ENCODE measurements at places on chromosomes 5 and 9.
A peak's percentile ranks its signal among the peaks of the same experiment; 100 is the strongest.

GRCh38 chr9:27614551-27614950 is 41.3 kb upstream of the C9orf72 start:
- no peak for DNase-seq

- peak; percentile 55 for DNase-seq
Observed at GRCh38 chr5:135204151-135204600, 170.1 kb upstream of the PITX1 start.

DNA sequence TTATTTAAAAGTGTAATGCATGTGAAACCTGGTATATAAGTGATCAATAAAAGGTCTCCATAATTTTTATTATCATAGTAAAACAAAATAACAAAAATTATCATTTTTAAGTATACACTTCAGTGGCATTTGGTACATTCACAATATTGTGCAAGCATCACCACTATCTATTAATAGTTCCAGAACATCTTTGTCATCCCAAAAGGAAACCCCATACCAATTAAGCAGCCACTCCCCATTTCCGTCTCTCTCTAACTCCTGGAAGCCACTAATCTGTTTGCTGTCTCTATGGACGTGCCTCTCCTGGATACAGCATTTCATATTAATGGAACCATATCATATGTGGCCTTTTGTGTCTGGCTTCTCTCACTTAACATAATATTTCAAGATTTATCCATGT is 7.6 kb downstream of the OLFML2A start:
- peak; percentile 79 for DNase-seq

GRCh38 chr9:80651044-80651443 is 1038.3 kb downstream of the TLE1 start:
- peak; percentile 53 for DNase-seq

DNA sequence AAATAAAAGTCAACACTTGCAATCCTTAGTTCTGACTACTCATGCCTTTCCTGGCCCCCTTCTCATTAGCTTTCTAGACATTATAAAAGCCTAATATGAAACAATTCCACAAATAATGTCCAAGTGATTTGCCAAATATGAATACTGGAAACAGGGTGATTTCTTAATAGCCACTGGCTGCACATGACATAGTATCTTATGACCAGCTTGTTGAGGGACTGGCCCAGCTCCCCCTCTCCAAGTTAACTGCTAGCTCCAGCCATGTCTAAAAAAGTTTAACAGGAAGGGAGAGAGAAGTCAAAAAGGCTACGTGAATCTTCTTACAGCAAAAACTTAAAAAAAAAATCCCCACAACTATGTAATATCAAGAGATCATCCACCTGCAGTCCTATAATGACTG is 1.5 kb downstream of the CERT1 start:
- peak; percentile 81 for DNase-seq

- DNase-seq = no peak
Observed at GRCh38 chr9:88221105-88221504, 82.8 kb upstream of the SPATA31C2 start.

- no peak for DNase-seq
Observed at GRCh38 chr9:95213117-95213516, 104.4 kb downstream of the FANCC start.

GRCh38 chr5:138330813-138331448 is 673 bp downstream of the CDC25C start:
- DNase-seq = peak; percentile 32

- peak; percentile 4 for DNase-seq
Observed at GRCh38 chr5:89117124-89117644, 234.2 kb upstream of the MEF2C start.

- DNase-seq = peak; percentile 40
Observed at GRCh38 chr5:140549237-140550144, 2.0 kb downstream of the EIF4EBP3 start.

DNA sequence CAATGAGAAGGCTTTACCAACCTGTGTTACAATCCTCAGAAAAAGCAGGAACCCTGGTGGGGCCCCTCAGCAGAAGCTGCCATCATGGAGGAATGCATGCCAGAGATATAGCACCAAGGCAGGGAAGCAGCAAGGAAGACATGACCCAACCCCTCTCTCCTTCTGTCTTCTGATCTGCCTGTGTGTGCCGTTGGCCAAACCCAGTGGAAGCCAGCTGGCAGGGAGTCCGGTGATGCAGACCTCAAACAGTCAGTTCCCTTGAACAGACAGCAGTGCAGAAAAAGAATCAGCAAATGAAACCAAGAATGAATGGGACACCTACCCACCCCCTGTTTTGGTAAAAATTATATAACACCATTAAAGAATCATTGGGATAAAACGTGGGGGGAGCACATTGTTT is 234.2 kb downstream of the ZNF608 start:
- DNase-seq = peak; percentile 37

DNA sequence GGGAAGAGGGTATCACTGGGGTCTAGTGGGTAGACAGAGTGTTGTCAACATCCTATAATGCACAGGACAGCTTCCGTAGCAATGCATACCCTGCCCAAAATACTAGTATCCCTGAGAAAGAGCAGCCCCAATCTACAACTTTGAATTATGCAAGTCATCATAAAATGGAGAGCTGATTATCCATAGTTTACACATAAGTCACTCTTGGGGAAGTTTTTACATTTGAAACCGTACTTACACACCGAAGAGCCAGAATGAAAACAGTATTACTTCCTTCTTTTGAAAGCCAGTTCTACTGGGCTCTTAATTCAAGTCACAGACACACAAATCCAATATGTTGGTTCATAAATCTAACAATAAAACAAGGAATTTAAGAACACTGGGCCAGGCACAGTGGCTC is 21.6 kb downstream of the RNF145 start:
- no peak for DNase-seq

- DNase-seq = no peak
Observed at GRCh38 chr9:133587051-133587450, 22.1 kb downstream of the FAM163B start.

DNA sequence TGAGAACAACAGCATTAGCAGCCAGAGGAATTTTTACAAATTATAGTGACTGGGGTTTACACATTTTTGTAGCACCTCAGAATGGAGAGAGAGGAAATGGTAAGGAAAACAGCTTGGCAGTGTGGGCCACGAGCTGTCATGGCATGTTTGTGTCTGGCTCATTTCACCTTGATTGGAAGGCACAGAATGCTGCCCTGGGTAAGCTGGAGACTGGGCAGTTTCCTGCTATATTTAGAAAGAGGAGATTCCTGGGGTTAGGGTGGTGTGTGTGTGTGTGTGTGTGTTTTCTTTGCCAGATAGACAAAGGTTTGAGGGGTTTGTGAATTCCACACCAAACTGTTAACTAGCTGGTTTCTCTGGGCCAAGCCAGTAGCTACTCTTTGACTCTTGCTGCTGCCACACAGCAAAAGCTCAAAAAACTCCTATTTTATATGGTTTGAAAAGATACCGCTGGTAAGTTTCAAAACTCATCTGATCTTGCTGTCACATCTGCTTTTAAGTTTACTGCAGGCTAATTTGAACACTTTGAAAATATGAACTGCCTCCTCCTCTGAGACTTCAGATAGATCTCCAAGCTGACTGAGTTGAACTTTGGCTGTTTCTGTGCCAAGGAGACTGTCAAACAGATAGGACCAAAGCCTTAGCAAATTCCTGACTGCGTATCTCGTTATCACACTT is 9.1 kb downstream of the ARHGAP26 start:
- DNase-seq = peak; percentile 17

DNA sequence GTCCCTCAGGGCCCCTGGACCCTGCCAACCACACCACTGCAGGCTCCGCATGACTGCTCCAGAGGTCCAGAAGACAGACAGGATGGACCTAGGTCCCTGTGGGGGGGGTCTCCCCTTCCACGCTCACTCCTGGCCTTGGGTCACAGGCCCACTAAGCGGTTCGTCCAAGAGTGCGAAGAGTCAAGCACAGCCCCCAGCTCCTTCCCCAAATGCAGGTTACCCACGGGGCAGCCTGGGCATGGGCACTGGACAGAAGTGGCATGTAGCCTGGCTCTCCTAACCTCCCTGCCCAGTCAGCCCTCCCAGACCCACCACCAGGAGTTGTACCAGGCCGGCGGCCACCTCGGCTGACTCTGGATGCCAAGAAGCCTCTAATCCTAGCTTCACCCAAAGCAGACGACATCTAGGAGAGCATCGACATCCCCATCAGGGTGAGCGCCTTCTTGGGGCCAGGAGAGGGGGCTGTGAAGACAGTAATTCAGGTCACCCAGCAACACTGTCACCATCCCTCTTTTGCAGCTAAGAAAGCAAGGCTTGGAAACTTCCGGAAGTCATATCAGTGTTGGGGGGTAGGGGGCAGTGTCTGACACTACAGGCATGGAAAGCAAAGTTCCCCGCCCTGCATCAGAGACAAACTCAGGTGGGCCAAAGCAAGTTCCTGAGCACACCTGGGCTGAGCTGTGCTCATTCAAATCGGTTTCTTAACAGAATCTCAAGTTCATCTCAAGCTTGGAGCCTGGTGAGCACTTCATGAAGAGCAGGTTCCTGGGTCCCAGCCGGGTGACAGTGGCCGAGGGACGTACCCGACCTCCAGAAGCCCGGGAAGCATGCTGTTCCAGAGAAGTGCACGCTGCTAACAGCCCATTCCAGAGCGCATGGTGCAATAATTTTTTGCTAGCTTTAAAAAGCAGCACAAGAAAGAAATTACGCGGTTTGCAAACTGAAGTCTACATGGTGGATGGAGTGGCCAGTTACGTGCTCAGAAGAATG is 68.7 kb downstream of the SEMA4D start:
- DNase-seq = no peak

DNA sequence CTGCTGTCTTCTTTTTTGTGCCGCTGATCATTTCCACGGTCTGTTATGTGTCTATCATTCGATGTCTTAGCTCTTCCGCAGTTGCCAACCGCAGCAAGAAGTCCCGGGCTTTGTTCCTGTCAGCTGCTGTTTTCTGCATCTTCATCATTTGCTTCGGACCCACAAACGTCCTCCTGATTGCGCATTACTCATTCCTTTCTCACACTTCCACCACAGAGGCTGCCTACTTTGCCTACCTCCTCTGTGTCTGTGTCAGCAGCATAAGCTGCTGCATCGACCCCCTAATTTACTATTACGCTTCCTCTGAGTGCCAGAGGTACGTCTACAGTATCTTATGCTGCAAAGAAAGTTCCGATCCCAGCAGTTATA is 17.1 kb downstream of the F2R start:
- no peak for DNase-seq

DNA sequence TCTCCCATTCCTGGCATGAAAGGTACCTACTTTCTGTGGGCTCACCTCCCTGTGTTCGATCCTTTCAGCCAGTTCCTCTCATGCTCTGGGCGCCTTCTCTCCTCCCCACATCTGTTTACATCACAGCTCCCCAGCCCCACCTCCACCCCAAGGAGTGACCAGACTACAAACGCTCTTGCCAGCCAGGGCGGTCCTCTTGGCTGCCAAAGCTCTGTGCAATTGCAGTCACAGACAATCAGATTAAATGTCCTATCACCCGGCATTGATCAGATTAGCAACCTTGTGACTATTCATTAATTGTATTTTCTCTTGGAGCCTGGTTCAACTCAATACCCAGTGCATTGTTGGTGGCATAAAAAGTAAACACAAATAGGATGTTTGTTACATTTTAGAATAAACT is 211.2 kb upstream of the TBCA start:
- no peak for DNase-seq

DNA sequence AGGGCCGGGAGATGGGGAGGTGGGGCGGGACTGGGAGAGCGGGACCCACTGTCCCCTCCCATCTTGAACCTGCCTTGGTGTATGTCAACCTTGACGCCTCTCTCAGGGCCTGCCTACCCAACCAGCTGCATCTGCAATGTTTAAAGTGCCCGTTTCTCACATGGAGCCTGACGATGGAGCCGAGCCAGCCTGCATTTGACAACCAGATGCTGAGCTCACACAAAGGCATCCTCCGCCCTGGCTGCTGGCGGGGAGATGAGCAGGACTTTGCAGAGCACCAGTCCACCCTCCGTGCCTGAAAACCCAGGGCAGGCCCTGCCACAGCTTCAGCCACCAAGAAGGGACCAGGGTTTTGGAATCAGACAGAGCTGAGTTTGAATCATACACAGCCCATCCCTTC is 141.1 kb upstream of the SMIM23 start:
- no peak for DNase-seq

DNA sequence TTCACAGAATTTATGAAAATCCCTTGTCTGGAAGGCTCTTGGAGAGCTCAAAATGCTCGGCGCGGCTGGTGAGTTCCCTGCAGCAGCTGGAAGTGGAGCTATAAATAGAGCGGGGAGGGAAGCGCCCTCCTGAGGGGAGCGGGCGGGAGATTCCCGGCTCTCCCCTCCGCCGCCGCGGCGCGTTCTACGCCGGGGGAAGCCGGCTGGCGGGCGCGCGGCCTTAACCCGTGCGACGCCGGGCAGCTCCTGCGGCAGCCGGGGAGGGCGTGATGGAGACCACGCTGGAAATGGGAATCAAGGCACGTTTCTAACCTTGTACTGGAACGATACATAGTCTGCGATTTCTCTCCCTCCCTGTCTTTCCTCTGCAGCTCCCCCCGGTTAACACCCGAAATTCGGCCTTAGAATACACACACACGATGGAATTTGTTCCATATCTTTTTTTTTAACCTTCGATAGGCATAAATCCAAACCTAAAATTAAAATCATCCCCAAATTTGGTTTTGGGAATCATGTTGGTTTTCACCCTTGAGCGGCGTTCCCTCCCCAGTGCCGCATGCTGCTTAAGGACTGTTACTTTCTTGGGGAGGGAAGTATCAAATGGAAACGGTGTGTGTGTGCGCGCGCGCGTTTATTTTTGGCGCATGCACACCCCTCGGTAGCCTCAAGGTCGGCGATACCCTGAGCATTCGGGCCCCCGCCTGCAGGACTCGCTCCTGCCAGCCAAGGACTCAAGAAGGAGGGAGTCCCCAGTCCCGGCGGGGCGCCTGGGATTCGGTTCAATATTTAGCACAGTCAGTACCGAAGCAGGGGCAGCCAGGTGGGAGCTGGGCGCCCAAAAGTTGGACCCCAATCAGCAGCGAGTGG is 306.3 kb upstream of the KCNN2 start:
- peak; percentile 48 for DNase-seq

GRCh38 chr9:116074658-116075057 is 78.9 kb upstream of the PAPPA start:
- DNase-seq = peak; percentile 32

DNA sequence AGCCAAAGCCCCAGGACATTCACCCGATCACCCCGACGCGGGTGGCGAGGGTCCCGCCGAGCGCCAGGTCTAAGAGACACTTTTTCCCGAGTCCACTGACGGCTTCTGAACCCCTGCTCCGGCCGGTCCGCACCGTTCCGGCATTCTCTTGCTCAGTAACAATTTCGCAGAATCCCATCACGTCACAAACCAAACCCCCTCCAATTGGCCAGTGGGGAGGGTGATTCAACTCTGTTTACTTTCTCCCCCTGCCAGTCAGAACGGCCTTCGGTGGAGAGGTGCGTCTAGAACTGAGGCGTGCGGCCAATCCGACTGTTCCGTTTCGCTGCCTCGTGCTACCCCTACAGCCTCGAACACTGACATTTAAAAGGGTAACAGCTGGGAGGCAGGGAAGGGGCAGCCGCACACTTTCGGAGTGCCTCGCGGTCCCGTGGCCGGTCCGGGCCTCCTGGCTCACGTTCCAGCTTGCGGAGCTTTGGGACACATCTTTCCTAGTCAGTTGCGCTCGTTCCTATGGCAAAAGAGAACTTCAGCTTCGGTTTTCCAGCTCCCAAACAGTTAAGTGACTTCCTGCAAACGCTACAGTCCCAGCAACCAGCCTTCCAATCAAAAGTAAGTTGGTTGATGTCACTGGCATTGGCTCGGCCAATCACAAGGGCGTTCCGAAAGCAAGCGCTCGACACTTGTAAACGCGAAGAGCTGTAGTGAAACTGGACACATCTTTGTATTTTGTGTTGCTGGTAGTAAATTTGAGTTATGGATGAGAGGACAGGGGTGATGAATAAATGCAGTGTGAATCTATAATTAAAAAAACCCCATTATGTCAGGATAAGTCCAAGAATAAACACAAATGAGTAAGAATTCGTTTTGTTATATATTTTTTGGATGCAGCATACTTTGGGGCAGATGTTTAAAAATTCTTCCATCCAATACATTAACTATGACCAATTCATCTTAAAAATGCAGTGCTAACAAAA is at the start of gene KLF9:
KLF9 (minus strand) TSS at position 859 of the 977 bp plus-strand sequence. CDS start 1,294 bp downstream, outside the sequence.
- DNase-seq = peak; percentile 99
